ENCODE measurements at places on chromosomes 12 and 14.

DNA sequence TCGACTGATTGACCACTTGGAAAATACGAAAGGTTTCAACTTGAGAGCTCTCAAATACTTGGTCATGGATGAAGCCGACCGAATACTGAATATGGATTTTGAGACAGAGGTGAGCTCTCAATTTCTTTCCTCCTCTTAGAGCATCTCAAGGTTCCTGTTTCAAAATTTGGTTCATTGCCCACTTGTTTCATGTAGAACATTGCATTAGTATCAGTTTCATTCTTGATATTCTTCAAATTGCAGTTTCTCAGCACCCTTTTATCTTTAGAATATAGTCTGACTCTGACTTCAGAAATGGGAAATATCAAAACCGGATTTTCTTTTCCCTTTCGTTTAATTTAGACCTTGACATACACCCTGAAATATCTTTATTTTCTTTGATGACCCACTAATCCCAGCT lies 8.8 kb downstream of the DDX47 start:
- DNase-seq: no peak

GRCh38 chr14:49494836-49495235 lies 91.3 kb downstream of the RPS29 start:
- DNase-seq: no peak

GRCh38 chr12:102955926-102956737 lies 1.3 kb upstream of the ASCL1 start:
- DNase-seq: no peak

DNA sequence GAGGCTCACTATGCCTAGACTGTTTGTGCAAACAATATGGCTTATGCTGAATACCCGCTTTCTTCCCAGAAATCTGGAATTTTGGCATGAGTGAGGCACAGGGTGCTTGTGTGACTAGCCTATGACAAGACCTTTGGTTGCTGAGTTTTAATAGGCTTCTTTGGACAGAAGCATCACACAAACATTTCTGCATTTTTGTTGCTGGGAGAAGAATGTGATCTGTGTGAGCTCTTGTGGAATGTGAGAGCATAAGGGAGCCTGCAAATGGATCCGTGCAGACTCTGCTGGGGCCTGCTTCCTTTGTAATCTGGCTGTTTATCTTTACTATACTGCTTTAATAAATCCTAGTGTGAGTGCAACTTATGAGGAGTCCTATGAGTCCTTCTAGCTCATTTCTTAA lies 83.0 kb upstream of the ZDHHC17 start:
- no peak for DNase-seq

GRCh38 chr12:11943919-11944700 lies 126.6 kb upstream of the BCL2L14 start:
- DNase-seq: no peak

GRCh38 chr12:87988534-87988933 lies 40.7 kb downstream of the C12orf50 start:
- no peak for DNase-seq
